Calu3 (cell line): ENCODE measurements at places on chromosomes 5 and 9.

DNA sequence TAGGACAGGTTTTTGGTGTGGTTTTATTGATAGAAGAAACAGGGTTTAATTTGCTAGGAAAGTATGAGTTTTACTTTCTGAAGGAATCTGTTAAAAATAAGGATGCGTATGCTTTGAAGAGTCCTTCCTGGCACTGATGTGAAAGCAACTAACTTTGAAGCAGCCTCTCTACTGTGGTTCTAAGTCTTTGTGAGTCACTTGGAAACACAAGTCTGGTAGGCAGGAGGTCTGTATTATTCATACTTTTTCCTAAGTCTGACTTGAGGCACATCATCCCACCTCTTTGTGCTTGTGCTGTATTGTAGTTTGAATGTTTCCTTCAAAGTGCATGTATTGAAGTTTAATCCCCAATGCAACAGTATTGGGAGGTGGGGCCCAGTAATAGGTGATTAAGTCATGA, 129.0 kb downstream of the TAF11L14 start:
- no peak for DNase-seq

DNA sequence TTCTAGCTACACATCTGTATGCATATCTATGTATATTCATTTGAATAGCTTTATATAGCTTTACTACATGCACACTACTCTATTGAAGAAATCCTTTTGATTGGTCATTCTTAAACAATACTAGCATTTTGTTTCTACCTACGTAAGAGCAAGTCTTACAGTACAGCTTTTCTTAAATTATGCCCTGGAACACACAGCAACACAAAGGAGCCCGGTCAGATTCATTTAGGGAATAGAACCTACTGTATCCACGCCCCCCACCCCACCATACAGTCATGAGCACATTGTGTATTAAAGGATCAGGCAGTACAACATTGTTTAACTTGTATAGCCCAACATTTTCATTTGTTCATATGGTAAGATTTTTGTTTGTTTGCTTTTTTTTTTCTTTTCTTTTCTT, 162.8 kb downstream of the GIN1 start:
- no peak for DNase-seq

DNA sequence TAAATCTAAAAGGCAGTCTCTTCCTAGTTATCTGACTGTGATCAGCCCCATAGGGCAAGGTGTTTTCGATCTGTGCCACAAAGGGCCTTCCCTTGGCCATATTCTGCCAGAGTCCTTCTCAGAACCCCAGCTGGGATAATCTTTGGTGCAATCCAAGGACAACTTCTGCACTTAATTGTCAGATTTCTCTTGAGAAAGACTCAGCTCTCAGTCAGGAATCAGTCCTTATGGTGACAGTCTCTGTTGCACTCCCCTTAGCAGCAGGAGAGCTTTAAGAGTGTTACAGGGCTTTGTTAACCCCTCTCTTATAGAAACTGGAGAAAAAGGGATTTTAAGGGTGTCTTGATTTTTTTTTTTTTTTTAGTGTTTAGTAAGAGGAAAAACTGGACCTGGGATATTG, 15.4 kb upstream of the RFX3 start:
- DNase-seq, result no peak

DNA sequence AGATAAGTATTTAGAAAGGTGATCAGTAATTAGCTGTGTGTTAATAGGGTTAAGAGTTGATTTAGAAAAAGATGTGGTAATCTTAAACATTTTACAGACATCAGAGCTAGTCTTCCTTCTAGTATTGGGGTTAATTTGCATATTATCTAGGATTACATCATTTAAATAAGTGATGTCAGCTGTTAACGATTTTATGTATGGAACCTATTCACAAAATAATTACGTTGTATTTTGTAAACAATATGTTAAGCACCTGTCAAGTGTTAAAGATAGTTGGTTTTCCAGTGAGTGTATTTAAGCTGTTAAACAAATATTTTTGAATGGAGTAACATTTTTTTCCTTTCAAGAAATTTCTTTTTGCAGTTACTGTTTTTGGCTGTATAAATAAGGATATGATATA, 2.2 kb downstream of the DCP2 start:
- DNase-seq, result no peak

DNA sequence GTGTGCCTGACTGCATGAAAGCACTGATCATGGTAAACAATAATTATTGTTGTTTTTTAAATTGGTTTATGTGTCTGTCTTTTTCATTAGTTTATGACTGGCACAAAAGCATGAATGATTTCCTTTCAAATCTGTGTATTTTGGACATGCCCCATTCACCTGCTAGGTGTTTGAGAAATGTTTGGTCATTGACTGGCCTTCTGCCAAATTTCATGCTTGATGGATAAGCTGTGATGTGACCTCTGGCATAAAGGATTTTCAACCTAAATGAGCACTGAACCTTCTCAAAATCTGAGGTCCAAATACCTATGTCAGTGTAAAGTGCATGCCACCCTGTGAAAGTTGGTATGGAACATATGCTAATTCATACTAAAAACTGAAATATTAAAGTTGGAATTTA, 204.5 kb downstream of the BRINP1 start:
- DNase-seq, result no peak

DNA sequence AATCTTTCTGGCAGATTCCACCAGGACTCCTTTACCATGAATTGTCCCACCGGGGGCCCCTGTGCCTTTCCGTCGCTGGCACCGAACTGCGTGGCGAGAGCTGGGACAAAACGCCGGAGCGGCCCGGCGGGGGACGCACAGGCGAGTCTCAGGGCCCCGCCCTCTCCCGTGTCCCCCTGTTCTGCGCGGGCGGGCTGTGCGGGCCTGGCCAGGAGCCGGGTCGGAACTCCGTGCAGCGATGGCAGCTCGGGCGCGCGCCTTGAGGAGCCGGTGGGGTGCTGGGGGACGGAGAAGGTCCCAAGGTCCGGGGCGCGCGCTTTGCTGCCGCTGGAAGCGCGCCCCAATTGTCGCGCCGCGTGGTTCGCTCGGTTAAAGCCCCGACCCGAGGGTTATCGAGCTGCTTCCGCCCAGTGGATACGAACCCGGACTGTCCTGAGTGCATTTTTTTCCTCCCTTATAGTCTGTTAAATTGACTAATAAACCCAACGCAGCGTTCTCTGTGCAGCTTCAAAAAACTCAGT, 125.3 kb downstream of the TMEM174 start:
- no peak for DNase-seq
